Daoy (cell line): ENCODE measurements at places on chromosomes 1 and 21.

DNA sequence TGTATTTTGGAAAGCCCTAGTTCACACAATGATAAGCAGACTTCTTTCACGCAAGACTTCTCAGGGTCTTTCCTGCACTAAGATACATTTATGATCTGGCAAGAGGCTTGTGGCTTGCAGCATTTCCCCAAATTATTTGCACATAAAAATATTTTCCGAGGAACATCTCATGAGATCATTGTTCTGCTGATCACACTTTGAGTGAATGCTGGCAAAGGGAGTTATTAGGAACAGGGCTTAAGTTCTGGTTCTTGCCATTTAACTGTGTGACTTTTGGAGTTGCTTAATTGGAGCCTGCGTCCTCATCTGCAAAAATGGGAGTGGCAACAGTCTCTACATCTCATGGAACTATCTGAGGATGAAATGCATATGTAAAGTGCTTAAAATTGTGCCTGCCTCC is 50.2 kb downstream of the GADD45A start:
- no peak for DNase-seq

DNA sequence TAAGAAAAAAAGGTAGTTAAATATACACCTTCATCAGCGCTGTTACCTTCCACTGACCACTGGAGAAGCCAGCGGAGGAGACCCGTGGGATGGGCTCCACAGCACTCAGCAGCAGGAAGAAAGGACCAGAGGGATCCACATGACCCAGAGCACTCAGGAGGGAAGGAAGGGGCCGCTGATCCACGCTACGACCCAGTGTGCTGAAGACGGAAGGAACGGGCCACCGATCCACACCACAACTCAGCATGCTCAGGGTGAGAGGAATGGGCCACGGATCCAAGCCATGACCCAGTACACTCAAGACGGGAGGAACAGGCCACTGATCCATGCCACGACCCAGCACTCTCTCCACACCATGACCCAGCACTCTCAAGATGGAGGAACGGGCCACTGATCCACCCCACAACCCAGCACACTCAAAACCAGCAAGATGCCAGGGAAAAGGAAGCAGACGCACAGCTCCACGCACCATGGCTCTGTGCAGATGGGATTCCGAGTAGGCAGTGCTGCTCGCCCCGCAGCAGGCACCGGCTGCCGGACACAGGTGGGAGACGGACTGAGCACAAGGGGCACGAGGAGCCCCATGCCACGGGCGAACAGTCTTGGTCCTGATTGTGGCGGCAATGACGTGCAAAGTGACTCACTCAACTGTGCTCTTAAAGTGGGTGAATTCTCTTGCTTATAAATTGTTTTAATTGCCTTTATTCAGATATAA is 8.7 kb downstream of the WRAP73 start:
- no peak for DNase-seq

DNA sequence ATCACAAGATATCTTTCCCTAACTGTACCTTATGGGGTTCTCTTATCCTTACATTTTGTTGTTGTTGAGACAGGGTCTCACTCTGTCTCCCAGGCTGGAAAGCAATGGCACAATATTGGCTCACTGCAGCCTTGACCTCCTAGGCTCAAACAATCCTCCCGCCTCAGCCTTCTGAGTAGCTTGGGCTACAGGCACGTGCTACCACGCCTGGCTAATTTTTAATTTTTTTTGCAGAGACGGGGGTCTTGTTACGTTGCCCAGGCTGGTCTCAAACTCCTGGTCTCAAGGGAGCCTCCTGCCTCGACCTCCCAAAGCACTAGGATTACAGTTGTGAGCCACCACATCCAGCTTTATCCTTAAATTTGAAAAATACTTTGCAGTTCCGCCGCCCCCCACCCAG is 10.4 kb downstream of the RERE start:
- DNase-seq: no peak

DNA sequence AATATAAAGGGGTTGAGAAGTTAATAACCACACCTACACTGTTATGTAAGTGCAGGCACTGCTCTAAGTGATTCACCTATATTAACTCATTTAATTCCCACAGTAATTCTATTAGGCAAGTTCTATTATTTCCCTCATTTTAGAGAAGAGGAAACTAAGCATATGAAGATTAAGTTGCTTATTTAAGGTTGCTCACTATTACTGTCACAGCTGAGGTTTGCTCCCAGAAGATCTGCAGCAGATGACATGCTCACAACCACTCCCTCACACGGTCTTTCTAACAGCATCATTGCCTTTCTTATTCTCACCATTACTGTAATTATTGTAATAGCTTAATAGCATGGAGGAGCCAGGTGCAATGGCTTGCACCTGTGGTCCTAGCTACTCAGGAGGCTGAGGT is 196.4 kb upstream of the GREM2 start:
- DNase-seq: no peak

DNA sequence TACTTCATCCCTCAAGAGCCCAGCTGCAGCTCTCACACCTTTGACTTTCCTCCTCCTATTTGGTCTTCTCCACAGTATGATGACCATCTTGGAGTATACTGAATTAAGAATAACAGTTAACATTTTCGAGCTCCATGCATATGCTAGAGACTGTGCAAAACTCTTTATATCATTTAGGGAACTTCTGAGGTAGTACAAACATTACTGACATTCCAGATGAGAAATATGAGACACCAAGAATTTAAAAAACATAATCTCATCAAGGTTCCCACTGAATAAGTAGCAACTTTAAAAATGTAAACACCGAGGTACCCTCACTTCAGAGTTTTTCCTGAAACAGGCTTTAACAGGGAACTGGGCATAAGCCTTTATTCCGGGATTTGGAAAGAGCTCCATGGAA is 22.7 kb downstream of the FMO3 start:
- DNase-seq: no peak

DNA sequence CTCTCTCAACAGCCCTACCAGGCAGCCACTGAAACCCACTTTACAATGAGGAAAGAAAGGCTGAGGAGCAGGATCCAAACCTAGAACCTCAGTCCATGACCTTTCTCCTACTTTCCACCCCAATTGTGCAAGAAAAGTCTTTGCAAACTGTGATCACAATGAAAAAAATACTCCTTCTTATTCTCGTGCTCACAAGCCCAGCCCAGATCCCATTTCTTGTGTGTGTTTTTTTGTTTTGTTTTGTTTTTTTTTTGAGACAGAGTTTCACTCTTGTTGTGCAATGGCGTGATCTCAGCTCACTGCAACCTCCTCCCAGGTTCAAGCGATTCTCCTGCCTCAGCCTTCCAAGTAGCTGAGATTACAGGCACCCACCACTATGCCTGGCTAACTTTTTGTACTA is 97.7 kb downstream of the CRYAA start:
- no peak for DNase-seq

DNA sequence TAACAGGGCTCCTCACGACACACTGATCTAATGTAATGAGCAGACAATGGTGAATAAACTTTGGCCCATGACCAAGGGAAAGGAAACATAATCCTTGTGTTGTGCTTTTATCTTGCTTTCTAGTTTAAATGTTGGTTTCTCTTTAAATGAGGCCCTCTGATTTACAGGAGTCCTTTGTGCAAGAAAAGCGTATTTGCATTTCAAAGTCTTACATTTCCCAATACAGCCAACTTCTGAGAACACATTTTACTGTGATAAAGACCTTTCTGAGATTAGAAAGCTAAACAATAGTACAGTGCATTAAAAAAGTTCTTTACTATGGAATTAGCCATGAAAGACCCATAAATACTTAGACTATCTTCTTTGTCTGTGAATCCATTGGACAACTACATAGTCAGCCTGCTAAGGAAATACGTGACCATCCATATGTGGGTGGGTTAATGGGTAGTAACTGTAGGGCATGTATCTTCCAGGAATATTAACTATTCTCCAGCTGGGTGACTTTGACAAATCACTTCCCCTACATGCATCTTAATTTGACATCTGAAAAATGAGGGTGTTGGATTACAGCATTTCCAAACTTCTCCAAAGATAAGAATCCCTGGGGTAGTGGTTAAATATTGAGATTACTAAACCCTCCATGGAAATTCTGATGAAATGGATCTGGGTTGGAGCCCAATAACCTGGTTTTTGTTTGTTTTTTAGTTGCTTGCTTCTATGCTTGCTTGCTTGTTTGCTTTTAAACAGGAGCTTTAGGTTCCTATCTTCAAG is 50.3 kb upstream of the USP1 start:
- peak; percentile 10 for DNase-seq

- DNase-seq: no peak
Measured at GRCh38 chr1:5661196-5662085, 330.8 kb downstream of the NPHP4 start.

DNA sequence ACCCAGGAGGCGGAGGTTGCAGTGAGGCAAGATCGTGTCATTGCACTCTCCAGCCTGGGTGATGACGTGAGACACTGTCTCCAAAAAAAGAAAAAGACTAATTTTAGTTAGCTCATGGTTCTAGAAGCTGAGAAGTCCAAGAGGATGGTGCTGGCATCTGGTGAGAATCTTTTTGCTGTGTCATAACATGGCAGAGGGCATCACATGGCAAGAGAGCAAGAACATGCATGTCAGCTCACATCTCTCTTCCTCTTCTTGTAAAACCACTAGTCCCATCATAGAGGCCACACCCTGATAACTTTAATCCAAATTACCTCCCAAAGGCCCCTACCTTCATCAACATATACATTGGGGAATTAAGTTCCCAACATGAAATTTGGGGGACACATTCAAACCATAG is 13.8 kb upstream of the CNN3 start:
- DNase-seq: no peak

DNA sequence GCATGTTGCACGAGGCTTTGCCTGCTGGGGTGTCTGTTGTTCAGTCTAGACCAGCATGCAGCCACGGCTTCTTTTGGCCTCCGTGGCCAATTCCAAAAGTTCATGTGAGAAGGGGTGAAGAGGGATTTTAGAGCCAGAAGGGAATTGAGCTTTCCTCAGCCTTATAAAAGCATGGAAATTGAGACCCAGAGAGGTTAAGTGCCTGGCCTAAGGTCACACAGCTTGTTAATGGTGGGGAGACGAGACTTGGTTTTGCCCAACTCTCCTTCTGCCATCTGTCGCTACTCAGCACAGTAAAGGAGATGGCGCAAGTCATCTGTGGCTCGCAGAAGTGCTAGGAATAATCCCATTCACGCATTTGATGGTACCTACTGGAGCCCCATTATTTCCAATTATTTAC is 25.7 kb downstream of the ZBTB18 start:
- no peak for DNase-seq

- DNase-seq: no peak
Measured at GRCh38 chr1:207807690-207808321, 56.0 kb downstream of the CD46 start.

GRCh38 chr1:193457676-193458075 is 271.3 kb upstream of the B3GALT2 start:
- DNase-seq: no peak

DNA sequence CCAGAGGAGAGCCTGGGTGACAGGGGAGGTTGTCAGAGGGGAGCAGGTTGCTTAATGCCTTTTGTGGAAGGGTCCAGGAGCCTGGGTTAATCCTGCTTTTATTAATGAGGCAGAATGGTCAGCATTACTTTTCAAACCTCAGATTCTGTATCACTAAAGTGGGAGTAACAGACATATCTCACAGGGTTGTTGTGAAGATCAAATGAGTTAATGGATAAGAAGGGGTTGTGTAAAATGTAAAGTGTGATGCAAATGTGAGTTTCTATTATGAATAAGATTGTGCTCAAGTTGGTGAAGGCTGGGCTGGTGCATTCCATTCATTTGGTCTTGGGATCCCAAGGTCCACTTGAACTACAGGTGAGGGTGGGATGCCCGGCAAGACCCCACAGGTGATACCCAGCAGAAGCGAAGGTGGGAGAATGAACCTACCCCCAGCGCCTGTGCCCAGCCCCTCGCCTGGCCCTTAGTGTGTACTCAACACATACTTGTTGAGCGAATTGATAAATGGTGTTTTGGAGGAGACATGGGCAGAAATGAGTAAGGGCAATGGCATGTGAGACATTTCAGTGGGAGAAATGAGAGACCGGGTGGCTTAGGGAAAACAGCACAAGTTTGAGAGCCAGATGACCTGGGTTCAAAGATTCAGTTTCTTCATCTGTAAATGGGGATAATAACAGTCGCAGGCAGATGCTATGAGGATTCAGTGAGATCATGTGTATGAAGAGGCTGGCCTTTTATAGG is 6.2 kb downstream of the SLC26A9 start:
- DNase-seq: peak; percentile 77

- peak; percentile 77 for DNase-seq
Measured at GRCh38 chr1:182175361-182175931, 113.9 kb upstream of the ZNF648 start.

DNA sequence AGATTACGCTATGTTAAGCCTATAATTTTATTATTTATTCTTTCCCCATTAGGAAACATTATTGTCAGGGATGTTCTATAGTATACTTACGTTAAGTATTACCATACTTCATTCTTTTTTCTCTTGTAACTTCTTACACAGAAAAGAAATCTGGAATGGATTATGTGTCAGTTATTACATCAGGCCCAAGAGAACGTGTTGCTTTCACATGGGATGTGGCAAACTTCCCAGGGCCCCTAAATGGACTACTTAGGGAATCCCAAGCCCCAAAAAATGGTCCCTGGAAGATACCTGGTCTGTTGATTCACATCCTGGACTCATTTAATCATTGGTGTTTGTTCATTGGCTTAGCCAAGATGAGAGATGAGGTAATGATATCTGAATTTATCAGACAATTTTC is 249.8 kb downstream of the NRIP1 start:
- no peak for DNase-seq

DNA sequence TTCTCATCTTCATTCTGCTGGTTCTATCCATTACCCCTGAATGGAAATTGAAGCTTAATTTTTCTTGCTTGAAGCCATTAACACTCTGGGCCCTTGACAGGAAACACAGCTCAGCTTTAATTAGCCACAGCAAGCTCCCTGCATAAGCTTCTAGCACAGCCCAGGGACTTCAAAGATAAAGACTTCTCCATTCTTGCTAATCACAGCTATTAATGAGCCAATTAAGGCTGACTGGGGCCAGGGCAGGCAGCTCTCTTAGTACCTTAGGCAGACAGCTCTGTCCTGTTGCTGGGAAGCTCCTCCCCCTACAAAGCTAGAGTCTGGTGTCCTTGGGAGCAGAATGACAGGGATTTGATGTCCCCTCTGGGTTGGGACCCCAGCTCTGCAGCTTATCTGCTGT is 27.9 kb upstream of the TRABD2B start:
- no peak for DNase-seq

DNA sequence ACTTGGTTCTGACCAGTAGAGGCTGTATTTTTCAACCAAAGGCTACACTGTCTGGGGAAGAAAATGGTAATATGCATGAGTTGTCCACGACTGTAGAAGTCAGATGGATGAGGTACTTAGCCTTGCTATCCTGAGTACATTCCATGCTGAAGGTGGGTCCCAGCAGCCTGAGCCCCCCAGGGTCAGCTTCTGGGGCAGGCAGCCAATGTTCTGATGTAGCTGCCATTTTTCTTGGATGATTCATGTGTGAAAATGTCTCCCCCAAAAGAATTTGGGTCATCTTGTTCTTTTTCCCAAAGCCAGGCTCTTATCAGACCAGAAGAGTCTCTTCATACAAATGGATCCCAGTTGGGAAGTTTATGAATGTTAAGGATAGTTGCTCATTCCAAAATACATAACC is 172.2 kb upstream of the UBE2U start:
- DNase-seq: peak; percentile 38

GRCh38 chr1:228378873-228379460 is 27.7 kb downstream of the TRIM11 start:
- peak; percentile 42 for DNase-seq

GRCh38 chr21:42358937-42359336 is 7.4 kb downstream of the TFF1 start:
- DNase-seq: peak; percentile 52
